Mesothelial cell of epicardium (in vitro differentiated cells): ENCODE measurements at places on chromosomes 16 and 17.

DNA sequence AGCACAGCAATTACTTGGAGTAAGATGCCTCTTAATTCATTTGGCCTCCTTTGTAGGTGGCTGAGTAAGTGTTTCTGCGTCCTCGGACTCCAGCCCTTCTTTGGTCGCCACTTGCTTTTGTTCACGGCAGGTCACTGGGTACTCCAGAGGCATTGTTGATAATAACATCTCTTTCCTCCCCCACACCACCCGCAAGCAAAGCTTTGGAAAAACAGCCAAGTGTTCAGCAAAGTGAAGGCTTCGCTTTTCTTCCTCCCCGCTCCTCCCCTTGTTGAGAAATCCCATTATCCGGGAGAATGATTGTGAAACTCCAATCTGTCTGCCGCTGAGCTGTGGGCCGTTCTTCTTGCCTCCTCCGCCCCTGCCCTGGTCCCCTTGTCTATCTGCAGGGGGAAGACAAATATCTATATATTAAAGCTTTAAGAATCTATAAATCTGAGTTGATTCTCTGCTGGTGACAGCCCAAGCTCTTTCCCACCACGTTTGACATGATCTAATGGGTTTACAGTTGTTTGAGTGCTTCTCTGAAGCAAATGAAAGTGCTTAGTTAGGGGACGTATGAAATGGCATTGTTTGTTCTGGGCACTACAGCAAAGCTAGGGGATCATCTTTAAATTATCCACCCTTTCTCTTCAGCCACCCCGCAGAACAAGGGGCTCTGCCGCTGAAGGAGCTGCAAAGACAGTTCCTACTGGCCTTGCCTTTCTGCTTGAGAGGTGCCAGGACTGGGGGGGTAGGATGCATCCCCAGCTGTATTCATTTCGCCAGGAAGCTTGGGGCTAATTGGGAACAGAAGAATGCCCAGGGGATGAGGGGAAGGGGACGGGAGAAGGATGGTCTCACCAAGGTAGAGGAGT is 167.1 kb downstream of the CCDC182 start:
- no peak for DNase-seq

DNA sequence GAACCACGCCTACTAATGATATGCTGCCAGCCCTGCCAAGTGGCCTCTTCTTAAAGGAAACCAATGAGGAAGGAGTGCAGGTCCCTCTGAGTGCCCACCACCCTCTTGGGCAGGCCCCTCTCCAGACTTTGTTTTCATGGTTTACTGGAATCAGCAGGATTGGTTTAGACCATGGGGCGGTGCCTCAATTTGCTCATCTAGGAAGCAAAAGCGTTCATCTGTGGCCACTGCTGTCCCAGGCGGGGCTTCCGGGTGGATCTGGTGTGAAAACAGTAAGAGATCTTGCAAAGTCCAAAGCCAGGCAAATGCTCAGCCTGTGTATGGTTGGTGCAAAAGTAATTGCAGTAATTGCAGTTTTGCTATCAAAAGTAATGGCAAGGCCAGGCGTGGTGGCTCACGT is 71.3 kb downstream of the AMFR start:
- peak; percentile 33 for DNase-seq

DNA sequence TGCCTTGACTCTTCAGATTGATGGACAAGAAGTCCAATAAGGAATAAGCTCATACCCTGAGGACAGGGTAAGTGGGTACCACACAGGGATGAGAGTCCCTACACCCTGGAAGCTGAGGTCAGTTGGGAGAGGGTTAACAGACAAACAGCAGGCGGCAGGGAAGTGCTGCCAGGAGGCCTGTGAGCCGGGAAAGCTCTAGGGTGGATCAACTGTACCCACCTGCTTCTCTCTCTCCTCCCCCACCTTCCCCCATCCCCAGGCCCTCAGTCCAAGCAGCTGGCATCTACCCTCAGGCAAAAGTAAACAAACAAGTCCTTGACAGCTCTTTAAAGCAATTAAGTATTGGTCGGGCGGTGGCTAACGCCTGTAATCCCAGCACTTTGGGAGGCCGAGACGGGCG is 20.7 kb upstream of the MYLK3 start:
- no peak for DNase-seq

GRCh38 chr17:332558-333322 is 19.9 kb downstream of the RPH3AL start:
- no peak for DNase-seq

DNA sequence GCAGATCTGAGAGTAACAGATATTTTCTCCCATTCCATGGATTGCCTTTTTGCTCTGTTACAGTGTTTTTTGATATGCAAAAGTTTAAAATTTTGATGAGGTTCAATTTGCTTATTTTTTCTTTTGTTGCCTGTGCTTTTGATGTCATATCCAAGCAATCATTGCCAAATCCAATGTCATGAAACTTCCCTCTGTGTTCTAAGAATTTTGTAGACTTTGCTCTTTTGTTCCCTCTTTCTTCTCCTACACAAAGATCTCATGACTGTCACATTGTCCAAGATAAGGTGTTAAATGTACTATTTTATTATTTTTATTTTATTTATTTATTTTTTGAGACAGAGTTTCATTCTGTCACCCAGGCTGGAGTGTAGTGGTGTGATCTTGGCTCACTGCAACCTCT is 18.9 kb upstream of the KCNH6 start:
- no peak for DNase-seq

DNA sequence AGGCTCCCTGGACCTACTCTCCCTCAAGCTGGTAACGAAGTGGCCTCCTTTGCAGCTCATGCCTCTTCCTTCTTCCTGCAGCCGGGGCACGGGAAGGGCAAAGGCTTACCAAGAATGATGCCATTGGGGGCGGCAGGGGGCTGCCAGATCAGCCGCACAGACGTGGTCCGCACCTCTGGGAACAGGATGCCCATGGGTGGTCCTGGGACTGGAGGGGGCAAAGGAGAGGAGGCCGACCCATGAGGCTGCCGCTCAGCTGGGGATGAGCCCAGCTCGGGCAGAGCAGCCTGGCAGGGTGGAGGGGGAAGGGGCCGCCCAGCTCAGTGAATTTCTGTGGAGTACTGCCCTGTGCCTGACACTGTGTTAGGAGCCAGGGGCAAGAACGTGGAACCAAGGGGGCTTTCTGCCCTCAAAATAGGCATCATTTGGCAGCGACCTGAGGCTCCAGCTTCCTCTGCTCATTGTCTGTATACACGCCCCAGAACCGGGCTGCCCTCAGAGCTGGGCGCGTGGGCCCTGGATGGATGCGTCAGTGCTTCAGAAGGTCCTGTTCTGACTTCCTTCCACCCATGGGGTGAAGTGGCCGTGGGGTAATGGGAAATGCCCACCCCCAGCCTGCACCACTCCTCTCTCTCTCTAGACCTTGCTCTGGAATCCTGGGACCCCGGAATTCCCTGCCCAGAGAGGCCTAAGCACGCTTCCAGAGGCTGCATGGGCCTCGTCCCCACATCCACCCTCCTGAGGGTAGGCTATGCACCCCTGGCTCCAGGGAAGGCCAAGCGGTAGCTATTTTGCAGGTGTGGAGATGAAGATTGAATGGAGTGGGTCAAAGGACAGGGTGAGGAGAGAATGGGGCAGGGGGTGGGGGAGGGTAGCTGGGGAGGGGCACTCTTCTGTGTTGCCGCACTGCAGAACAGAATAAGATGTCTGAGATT is 79.8 kb upstream of the CDC42EP4 start:
- no peak for DNase-seq

GRCh38 chr16:74070237-74070636 is 226.4 kb upstream of the PSMD7 start:
- DNase-seq, result no peak

- DNase-seq, result no peak
Observed at GRCh38 chr17:44012874-44013273, 1.9 kb downstream of the TMEM101 start.

GRCh38 chr16:85222155-85222863 is 110.0 kb upstream of the CIBAR2 start:
- no peak for DNase-seq

GRCh38 chr17:76481071-76481655 is 13.8 kb downstream of the AANAT start:
- no peak for DNase-seq

GRCh38 chr16:48102083-48103008 is 53.4 kb downstream of the ABCC12 start:
- DNase-seq, result no peak

DNA sequence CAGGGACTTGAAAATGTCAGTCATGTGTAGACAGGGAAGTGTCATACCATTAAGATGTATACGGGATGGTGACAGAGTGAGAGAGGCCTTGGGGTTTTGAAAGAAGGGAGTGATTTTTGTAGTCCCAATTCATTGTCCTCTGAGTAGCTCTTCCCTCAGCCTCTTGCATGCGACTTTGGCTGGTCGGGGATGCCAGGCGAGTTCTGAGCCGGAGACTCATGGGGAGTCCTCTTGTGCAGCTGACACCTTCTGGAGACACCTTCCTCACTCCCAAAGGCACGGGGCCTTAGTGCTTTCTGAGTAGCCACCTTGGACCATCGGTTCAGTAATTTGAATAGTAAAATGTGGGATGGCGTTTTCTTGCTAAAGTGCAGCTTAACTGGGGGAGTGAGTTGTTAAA is 144.7 kb downstream of the PRKCA start:
- no peak for DNase-seq

DNA sequence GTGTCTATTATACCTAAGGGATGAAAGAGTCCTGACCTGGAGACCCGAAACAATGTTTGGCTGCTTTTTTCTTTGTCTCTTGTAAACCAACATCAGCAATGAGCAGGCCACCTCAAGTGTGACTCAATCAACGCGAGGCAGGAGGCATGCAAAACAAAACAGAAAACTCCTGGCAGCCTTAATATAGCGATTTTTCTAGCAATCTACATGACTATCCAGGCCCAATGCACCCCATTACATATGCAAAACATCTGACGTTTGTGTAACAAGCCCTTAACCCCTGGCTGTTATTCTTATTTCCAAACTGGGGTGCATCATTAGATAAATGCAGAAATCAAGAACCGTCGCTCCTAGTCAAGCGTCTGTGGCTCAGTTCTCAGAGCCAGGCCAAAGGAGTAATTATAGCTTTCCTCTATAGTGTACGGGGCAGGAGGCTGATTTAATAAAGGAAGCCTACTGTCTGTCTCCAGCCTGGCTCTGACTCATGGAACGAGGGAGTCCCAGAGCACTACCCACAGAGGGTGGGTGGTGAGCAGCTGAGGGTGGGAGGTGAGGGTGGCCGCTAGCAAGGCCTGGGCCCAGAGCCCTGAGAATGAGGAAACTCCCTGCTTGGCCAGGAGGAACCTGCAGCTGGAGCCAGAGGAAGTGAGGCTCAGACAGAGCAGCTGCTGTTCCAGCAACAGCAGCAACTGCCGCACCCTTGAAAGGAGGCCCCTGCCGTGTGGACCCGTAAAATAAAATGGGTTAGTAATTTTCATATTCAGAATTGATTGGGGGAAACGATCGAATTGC is 43.9 kb downstream of the CHD9 start:
- DNase-seq, result peak; percentile 54

DNA sequence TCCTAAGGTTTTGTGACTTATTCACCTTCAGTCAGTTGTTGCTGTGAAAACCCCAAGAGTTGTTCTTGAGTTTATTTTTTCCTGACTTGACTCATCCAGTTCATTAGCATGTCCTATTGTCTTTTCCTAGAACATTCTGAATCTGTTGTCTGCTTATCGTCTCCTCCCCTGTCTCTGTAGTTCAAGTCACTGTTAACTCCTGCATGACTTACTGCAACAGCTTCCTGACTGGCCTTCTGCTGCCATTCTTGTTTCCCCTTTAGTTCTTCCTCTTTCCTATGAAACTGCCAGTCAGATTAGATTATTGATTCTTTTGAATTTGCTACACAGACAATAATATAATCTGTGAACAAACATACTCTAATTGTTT is 161.5 kb downstream of the FTO start:
- DNase-seq, result no peak
